AG08396 (cell line): ENCODE measurements at places on chromosomes 5 and 9.
A peak's percentile ranks its signal among the peaks of the same experiment; 100 is the strongest.

DNA sequence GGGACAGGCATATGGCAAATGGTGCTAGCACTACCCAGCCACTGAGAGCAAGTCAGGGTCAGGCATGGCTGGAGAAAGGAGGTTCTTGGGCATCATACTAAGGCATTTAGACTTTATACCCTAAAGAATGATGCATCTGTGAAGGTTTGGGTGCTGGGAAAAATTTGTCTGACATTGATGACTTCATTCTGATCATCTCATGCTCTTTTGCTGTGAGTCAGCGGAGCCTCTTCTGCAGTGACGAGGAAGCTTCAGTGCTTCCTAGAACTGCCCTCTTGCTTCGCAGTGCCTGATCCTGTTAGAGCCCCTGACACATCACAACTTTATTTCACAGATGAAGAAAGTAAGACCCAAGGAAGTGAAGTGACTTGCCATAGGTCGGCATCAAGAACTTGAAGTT is 266.6 kb upstream of the GAS1 start:
- no peak for DNase-seq

- DNase-seq = no peak
Observed at GRCh38 chr9:98409719-98410118, 154.3 kb upstream of the TBC1D2 start.

GRCh38 chr9:15355669-15356068 is 48.7 kb upstream of the TTC39B start:
- DNase-seq = no peak

GRCh38 chr5:58444805-58445204 is 15.1 kb downstream of the PLK2 start:
- no peak for DNase-seq

DNA sequence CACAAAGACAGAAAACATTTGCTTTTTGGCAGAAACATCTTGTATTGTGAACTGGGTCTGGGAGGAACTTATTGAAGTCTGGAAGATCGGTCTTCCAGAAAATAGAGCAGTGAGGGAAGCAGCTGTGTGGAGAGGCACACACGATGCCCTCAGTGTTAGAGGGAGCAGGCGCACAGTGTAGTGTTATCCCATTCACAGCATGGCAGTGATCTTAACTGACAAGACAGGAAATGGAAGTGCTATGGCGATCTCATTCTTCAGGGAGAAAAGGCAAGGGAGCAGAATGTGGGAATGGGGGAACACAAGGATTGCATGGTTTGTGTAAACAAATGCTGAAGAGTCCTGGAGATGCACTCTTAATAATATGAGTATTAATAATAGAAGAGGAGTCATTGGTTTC is 161.0 kb downstream of the PBX3 start:
- no peak for DNase-seq

DNA sequence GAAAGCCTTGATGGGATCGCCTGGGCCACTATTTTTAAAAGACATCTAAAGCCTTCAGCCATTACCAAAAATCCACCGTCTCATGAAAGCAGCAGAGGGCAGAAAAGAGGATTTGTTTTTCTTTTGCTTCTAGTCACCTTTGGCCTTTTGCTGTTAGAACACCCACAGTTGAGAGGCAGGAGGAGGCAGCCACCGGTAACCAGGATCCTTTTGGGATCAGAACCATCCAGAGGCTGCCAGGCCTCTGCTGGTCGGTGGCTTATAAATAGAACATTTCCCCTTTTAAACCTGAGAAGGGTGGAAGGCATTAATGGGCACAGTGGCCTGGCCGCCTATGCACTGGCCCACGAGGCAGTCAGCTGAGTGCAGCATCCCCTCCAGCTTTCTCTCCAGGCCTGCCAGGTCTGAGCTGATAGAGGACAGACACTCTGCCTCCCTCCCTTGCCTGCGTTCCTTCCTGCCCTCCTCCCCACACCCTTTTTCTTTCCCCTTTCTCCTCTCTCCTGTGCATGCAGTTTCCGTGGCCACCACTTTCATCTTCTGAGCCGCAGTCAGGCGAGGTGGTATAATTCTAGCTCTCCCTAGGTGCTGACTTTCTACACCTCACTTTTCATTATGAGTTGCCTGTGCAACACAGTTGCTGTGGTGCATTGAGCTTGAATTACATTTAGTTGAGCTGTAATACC is 253.4 kb downstream of the ARHGAP26 start:
- peak; percentile 44 for DNase-seq

DNA sequence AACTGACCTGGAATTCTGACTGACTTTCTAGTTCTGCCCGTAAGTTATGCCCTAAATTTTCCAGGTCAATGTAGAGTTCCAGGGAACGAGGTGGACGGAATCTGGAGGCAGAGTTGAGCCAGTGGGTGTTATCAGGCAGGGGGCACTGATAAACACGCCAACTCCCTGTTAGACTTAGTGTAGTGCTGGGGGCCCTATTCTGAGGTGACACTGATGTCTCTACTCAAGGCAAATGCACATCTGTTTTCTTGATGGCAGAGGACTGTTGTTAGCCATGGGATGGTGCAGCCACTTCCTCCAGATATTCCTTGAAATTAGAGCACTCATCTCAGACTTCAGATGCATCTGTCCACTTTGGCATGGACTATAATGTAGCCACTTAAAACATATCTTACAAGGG is 83.5 kb downstream of the C9orf152 start:
- DNase-seq = no peak

DNA sequence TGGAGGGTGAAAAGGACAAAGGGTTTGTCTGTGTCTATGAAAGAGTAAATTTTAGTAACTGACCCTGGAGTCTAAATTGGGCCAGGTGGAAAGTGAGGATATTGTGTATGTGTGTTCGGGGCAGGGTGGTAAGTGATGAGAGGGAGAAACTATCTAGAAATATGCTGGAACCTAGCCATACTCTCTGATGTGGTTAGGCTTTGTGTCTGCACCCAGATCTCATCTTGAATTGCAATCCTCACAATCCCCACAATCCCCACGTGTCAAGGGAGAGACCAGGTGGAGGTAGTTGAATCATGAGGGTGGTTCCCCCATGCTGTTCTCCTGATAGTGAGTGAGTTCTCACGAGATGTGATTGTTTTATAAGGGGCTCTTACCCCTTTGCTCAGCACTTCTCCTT is 60.6 kb downstream of the COMMD10 start:
- DNase-seq = no peak

DNA sequence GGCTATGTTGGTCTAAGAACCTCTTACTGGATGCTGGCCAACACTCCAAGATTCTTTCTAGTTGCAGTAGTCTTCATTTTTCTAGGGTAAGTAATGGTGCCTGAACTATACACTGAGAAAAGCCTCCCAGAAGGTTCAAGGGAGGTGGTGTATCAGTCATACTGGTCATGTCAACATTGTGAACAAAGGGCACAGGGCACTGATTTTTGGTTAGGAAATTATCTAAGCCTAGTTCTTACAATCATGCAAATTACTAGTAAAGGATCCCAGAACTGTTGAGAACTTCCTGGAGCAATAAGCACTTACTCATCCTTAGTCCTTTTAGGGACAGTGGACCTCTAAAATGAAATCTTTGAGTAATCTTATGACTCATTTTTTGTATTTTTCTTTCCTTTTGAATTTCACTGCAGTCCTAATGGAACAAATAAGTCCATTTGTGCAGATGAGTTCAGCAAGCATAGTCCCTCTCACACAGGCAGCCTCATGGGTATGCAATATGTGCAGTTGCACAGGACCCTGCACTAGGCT is 21.1 kb upstream of the CDC42SE2 start:
- DNase-seq = peak; percentile 44

- DNase-seq = no peak
Observed at GRCh38 chr5:39016587-39017275, 57.5 kb downstream of the RICTOR start.

GRCh38 chr5:116632890-116633289 is 58.3 kb upstream of the SEMA6A start:
- DNase-seq = no peak

- no peak for DNase-seq
Observed at GRCh38 chr5:126675338-126675737, 74.6 kb downstream of the PHAX start.

DNA sequence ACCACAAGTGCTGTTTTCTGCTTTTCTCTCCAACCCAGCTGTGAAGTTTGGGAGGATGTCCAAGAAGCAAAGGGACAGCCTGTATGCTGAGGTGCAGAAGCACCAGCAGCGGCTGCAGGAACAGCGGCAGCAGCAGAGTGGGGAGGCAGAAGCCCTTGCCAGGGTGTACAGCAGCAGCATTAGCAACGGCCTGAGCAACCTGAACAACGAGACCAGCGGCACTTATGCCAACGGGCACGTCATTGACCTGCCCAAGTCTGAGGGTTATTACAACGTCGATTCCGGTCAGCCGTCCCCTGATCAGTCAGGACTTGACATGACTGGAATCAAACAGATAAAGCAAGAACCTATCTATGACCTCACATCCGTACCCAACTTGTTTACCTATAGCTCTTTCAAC is 145.2 kb downstream of the RORB start:
- DNase-seq = no peak

DNA sequence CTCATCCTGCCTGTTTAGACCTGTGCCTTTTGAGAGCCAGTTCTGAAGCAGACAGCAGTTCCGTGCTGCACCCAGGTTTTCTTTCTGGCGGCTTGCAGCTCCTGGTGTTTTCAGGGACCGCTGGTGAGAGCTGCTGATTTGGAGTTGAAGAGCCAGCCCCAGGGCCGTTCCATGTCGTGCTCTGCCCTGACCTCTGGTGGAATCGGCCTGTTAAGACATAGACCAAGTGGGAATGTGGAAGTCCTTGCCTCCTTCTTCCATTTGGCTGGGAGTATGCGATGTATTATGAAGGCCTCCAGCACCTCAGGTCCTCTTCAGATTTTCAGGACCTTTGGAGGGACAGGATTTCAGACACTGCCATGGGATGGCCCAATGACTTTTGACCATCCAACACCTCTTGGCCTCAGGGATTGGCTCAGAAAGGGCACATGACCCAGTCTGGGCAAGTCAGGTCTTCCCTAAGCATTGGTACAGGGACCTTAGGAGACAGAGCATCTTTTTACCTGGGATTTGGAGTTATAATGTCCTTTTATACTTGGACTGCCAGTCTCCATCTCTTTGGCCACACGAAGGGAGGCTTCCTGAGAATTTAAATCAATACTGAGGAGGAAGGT is 136.1 kb upstream of the CLINT1 start:
- peak; percentile 66 for DNase-seq

DNA sequence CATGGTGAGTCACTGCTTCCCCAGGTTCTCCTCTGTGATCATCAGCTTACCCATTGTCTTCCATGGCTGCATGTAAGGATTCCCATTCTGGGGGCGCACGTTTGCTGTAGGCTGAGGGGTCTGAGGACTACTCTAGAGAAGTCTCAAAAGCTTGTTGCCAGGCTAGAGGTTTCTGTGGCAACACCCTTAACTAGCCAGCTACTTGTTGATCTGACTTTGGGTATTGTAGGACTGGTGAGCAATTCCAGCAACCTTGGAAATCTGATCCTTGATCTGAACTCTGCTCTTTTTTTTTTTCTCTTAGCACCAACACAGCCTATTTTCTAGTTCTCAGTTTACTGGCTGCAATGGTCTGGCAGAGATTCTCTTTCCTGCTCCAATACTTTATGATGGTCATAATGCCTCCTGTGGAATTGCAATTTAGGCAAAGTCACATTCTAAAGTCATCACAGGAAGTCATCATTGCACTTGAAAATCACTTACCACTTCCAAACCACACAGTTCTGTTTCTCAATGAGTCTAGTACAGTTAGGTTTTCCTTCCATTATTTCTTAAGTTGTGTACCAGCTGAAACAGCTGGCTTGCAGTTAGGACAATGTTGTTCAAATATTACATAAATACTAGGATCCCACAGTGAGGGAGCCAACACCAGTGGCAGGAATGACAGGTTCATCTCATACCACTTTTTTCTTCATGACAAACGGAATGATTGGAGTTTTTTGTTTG is 110.3 kb downstream of the SLC12A2 start:
- no peak for DNase-seq

GRCh38 chr5:125286271-125286670 is 539.8 kb upstream of the ZNF608 start:
- DNase-seq = no peak

DNA sequence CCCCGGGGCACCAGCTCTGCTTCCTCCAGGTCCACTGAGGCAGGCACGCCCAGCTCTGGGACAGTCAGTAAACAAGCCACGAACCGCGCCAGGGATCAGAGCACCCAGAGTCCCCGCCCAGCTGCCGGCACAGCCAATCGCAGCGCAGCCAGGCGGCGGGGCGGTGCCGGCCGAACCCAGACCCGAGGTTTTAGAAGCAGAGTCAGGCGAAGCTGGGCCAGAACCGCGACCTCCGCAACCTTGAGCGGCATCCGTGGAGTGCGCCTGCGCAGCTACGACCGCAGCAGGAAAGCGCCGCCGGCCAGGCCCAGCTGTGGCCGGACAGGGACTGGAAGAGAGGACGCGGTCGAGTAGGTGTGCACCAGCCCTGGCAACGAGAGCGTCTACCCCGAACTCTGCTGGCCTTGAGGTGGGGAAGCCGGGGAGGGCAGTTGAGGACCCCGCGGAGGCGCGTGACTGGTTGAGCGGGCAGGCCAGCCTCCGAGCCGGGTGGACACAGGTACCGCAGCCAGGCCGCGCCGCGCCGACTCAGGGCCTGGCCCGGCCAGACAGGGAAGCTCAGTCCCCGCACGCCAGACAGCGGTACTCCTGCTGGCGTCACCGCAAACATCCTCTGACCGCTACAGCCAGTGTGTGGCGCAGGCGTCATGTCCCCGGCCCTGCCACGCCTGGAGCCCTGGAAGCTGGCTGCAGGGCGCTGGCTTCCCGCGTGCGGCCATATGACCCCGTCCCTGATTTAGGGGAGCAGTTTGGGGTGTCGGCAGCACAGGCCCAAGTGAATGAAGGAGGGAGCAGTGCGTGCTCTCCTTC is at the start of gene CTSL:
CTSL (plus strand) TSS at position 220 of the 810 bp plus-strand sequence. CDS start 1,485 bp downstream, outside the sequence.
- DNase-seq = peak; percentile 95

DNA sequence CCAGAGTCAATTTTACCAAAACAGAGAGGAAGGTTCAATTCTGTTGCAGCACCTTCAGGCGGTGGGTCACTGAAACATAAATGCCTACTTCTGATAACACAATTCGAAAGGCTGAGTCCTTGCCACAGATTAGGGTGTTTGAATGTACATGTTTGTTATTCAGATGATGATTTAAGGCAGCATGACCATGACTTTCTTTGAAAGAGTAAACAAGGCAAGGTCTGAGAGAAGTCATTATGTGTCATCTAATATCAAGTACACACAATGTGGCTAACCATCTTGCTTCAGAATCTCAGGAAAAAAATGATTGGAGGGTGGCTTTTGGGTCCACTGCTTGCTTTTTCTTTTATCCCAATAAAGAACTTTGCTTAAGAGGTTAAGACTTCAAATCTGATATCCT is 457.5 kb downstream of the TAF11L14 start:
- no peak for DNase-seq

- DNase-seq = no peak
Observed at GRCh38 chr9:31251386-31251785, 1133.1 kb upstream of the ACO1 start.

GRCh38 chr5:161078793-161079192 is 226.8 kb upstream of the ATP10B start:
- DNase-seq = no peak

GRCh38 chr9:89350988-89351557 is 32.8 kb downstream of the SECISBP2 start:
- no peak for DNase-seq

DNA sequence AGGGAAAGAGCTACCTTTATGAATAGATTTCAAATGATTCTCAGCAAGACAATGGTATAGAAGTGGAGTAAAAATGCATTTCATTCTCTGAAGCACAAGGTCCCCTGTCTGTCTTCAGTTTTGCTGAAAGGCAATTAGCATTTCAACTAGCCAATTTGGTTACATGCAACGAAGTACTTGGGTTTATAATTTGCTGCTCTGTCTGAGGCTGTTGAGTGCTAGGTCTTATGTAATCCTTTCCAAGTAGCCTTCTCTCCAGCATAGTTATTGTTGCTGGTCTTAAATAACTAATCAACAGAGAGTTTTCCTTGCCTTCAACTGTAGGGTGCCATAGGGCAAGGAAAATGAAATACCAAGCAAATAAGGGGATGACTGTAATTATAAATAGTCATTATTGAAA is 4.5 kb downstream of the ADGRV1 start:
- no peak for DNase-seq
